ENCODE measurements at places on chromosomes 6 and 20. TPM values are rescaled to one million over a fixed set of nuclear protein-coding genes. Genes with fewer than 3 reads are reported as not detected.

DNA sequence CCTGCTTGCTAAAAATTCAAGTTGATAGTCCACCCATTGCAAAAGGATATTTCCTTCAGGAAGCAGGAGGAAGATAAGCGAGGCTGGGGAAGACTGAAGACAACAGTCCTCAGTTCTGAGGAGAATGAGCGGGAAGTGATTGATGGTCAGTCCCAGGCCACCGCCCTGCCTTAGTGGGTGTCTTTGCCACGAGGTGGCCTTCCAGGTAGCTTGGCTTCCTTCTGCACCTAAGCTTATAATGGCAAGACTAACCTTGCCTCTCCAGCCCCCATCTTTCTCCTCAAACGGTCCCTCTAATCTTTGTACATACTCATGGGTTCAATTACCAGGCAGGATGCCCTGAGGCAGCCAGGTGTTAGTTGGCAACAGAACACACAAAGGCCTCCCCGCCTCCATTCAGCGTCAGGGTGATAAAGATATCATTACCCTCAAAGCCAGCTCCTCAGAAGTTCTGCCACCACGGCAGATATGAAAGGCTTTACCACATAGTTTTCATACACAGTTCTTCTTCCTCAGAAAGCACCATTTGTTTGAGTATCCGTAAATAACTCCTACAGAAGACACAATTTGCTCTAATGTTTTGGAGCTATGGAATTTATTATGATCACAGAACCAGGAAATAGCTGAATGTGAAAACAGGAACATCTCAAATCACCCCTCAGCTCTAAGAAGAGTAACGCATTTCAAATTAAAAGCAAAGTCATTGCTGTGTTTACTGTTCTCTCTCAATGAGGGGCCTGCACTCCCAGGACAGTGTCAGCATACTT is 249.4 kb downstream of the ATXN1 start:
- no peaks in the 10 kb centered on the region for H3K27me3 ChIP-seq
- DNase-seq = peak; percentile 23
- no peak overlapping the region for H3K4me3 ChIP-seq
- H3K27ac ChIP-seq = no peak overlapping the region
- no peaks in the 10 kb centered on the region for H3K4me1 ChIP-seq

GRCh38 chr6:74588094-74588832 is 617.6 kb downstream of the COL12A1 start:
- DNase-seq = no peak
- no peak overlapping the region for H3K4me3 ChIP-seq
- no peak overlapping the region for H3K27ac ChIP-seq
- H3K4me1 ChIP-seq = no peaks in the 10 kb centered on the region
- H3K27me3 ChIP-seq = no peaks in the 10 kb centered on the region
- H3K36me3 ChIP-seq = no peaks in the 10 kb centered on the region

TMC2 gene
- polyA plus RNA-seq = 0.45 TPM

PLCG1 gene
- 130 TPM for polyA plus RNA-seq

- H3K4me1 ChIP-seq = no peaks in the 10 kb centered on the region
- no peak overlapping the region for H3K4me3 ChIP-seq
- no peak overlapping the region for H3K27ac ChIP-seq
Measured at GRCh38 chr20:34531608-34532265, 15.5 kb downstream of the DYNLRB1 start.

TRIM10 gene
- 6.6 TPM for polyA plus RNA-seq

- H3K4me3 ChIP-seq = no peak overlapping the region
- DNase-seq = no peak
- no peaks in the 10 kb centered on the region for H3K36me3 ChIP-seq
- H3K27me3 ChIP-seq = no peaks in the 10 kb centered on the region
- H3K4me1 ChIP-seq = no peaks in the 10 kb centered on the region
Measured at GRCh38 chr20:61704661-61705060, 361.0 kb downstream of the TAF4 start.

- no peaks in the 10 kb centered on the region for H3K27me3 ChIP-seq
- H3K27ac ChIP-seq = no peak overlapping the region
- H3K4me3 ChIP-seq = no peak overlapping the region
- H3K4me1 ChIP-seq = peaks cover 23% of the 10 kb centered on the region
- H3K36me3 ChIP-seq = no peaks in the 10 kb centered on the region
Measured at GRCh38 chr6:42420741-42421140, 31.0 kb downstream of the TRERF1 start.

DNA sequence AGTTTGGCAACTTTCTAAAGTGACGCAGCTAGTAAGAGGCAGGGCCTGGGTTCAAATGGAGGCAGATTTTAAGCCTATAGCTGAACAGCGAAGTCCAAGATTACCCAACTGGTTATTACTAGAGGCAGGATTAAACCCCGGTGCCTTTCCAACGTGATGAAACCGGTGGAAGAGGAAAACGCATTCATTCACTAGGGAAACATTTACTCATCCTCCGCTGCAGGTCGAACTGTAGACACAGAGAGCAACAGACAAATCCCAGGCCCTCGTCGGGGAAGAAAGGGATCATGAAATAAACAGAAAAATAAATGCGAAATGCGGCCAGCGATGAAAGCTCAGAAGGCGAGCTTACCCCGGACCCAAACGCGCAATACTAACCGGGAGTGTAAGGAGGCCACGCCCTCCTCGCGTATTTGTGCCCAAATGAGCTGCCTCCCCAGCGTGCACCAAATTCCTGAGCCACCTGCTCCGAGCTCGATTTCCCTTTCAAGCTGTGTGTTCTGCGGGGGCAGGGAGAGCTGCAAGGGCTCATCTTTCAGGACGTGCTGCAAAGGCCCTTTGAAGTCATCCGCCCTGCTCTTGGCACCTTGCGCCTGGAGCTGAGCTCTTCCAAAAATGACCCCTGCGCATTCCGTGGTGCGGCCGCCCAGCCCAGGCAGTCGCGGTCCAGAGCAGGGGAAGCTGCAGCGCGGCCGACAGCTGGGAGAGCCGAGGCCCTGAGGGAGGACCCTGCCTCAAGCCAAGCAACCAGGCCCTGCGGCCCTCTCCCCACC is 46.9 kb downstream of the PDYN start:
- peaks cover 16% of the 10 kb centered on the region for H3K27me3 ChIP-seq
- no peaks in the 10 kb centered on the region for H3K36me3 ChIP-seq
- H3K4me1 ChIP-seq = peaks cover 32% of the 10 kb centered on the region

DNA sequence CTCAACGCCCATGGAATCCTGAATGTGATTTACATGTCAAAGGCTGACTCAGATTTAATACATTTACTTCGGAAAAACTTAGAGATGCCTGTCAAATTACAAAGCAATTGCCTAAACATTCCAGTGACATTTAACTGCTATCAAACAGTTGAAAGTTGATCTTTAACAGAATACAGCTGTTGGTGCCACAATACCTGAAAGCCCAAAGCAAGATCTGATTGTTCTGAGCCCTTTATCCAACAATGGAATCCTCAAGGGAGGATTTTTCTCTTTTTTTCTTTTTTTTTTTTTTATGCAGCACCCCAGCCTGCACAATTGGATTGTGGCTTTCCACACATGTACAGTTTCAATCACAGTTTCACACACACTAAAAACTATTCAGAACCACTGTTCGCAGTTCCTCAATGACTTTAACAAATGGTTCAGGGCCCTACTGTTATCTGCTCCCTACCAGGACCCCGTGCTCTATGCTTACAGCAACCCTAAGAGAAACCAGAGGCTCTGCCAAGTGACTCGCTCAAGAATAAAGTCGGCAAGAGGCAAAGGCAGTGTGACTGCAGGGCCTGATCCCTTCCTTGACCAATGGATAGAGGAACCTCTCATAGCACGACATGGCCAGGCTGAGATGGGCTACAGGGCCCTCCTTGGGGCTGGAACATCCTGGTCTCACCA is 33.3 kb downstream of the EPB41L2 start:
- DNase-seq = peak; percentile 14
- H3K27me3 ChIP-seq = no peaks in the 10 kb centered on the region
- H3K4me3 ChIP-seq = no peak overlapping the region
- H3K36me3 ChIP-seq = no peaks in the 10 kb centered on the region
- peaks cover 5% of the 10 kb centered on the region for H3K4me1 ChIP-seq

DNA sequence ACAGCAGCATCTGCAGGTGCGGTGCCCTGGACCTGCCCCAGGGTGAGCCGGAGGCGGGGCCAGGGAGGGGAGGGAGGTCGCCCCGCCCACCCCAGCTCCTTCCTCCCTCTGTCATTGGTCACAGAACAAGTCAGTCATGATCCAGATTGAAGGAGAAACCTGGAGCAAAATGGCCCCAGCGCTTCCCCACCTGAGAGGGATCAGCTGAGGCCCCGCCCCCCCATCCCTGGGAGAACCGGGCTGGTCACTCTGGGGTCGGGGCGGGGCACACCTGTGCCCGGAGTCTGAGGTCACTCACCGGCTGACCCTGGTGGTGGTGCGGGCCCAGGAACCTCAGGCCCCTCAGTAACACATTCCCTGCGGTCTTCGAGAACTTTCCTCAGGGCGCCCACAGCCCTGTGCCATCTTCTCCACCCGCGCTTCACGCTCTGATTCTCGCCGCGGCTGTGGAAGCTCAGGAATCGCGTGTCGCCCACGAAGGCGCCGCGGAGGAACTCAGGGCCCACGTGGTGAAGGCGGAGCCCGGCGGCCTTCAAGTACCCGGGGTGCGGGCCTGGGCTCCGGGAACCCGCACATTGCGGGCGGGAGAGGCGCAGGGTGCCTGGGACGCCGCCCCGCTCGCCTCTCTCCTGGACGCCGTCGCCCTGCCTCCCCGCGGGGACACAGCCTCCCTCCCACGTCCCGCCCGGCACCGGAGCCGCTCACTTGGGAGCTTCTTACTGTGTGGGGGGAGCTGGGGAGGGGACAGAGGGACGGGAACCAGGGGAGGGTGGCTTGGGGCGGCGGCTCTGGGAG is 36.4 kb upstream of the HLA-C start:
- peaks cover 43% of the 10 kb centered on the region for H3K27me3 ChIP-seq
- no peak overlapping the region for H3K4me3 ChIP-seq
- no peak overlapping the region for H3K27ac ChIP-seq

- peaks cover 3% of the 10 kb centered on the region for H3K27me3 ChIP-seq
- DNase-seq = peak; percentile 80
- H3K36me3 ChIP-seq = no peaks in the 10 kb centered on the region
- no peak overlapping the region for H3K27ac ChIP-seq
- no peak overlapping the region for H3K4me3 ChIP-seq
Measured at GRCh38 chr20:40668449-40669228, 20.4 kb downstream of the MAFB start.

- H3K27ac ChIP-seq = no peak overlapping the region
- no peaks in the 10 kb centered on the region for H3K36me3 ChIP-seq
- no peak overlapping the region for H3K4me3 ChIP-seq
- no peaks in the 10 kb centered on the region for H3K4me1 ChIP-seq
- DNase-seq = no peak
Measured at GRCh38 chr6:135162678-135163439, 18.2 kb upstream of the MYB start.

CLIC5 gene
- 111 TPM for polyA plus RNA-seq

- peaks cover 3% of the 10 kb centered on the region for H3K4me1 ChIP-seq
- H3K27me3 ChIP-seq = peaks cover 4% of the 10 kb centered on the region
- DNase-seq = no peak
- no peaks in the 10 kb centered on the region for H3K36me3 ChIP-seq
- no peak overlapping the region for H3K27ac ChIP-seq
Measured at GRCh38 chr6:37742401-37742760, 44.7 kb upstream of the MDGA1 start.

All from large intestine (tissue), 12 donors.